ENCODE measurements at places on chromosomes 2 and 18.

DNA sequence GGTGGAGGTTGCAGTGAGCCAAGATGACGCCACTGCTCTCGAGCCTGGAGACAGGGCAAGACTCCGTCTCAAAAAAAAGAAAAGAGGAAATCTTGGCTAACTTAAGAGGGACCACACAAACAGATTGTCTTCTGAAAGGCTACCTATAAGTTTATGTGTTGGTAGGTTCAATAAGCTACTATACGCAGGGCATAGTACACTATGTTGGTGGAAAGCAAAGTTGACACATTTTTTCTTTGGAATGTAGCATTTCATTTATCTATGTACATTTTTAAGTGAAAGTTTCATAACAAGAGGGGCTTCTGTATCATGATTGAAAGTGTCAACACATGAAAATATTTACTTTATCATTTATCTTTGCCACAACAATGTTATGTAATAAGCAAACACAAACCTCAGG, 752.6 kb upstream of the ACVR2A start:
- no peak for DNase-seq

DNA sequence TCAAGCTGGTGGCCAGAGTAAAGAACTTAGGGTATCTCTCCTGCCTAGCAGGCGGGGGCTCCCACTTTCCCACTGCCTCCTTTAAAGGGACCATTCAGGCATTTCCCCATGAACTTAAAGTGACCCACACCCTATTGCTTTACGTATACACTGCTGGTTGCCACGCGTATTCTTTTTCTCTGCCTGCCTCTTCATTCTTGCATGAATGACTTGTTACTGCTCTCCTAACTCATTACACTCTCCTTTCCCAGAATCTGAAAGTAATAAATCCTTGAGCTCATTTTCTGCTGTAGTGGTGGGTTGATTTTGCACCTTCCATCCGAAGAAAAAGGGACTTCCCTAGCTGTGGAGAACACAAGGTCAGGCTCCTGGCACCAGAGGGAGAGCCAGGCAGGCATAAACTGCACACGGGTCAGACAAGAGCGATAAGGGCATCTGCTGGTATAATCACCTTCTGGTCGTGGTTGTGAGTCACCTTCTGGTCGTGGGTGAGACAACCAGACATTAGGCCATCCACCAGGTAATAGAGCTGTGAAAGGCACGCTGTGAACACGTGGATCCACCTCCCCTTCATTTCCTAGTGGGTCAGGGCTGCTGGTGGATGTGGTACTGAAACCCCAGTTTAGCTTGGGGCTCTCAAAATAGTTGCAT, 950.3 kb downstream of the SOCS6 start:
- no peak for DNase-seq

- DNase-seq = no peak
These were observed 39.6 kb upstream of the GATA6 start for GRCh38 chr18:22129778-22130177.

GRCh38 chr2:189129971-189130370, 49.6 kb downstream of the COL5A2 start:
- no peak for DNase-seq

DNA sequence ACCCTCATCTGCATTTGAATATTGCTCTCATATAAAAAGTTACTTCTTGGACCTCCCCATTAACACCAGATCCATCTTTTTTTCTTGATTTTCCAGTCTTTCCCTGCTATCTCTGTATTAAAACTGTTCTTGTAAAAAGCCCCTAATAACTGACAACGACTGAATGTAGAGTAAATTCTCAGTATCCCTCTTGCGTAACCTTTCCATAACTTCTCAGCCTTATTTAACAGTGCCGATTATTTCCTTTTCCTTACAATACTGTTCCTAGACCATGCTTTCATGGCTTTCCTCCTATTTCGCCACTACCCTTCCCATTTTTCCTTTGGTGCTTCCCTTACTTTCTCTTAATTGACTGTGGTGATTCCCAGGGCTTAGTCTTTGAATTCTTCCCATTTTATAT, 348.9 kb upstream of the DSEL start:
- no peak for DNase-seq

GRCh38 chr2:8870441-8870840, 33.0 kb upstream of the KIDINS220 start:
- no peak for DNase-seq

DNA sequence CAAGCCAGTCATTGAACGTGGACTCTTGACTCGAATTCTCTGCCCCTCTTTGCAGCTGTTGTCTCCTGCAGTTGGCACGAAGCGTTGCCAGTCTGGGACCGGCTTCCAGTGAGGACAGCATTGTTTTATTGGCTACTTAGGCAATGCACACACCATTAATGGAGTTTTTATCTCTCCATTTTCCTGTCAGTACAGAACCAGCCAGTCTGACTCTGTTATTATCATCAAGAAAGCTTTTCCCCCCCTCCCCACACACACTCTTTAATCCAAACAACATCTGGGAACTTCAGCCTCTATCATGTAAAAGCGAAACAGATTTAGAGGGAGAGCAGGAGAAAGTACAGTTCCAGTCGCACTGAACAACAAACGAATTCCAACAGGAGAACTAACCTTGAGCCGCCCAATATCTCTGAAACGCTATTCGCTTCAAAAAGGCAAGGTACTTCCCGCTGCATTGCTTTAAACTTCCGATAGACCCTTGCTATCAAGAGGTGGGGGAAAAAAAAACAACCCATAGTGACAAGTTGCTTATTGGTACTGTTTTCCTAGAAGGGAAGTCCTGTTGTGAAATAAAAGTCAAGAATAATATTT, 38.2 kb downstream of the ACVR1 start:
- no peak for DNase-seq

DNA sequence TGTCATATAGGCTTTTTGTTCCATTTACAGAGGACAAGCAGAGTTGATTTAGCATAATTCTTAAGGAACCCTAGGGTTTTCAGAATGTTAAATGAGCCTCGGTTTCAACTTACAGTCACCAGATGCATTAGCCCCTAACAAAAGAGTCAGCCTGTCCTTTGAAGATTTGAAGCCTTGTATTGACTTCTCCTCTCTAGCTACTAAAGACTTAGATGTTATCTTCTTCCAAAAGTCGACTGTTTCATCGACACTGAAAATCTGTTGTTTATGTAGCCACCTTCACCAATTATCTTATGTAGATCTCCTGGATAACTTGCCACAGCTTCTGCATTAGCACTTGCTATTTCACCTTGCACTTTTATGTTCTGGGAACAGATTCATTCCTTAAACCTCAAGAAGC, 31.6 kb upstream of the SOX11 start:
- no peak for DNase-seq

DNA sequence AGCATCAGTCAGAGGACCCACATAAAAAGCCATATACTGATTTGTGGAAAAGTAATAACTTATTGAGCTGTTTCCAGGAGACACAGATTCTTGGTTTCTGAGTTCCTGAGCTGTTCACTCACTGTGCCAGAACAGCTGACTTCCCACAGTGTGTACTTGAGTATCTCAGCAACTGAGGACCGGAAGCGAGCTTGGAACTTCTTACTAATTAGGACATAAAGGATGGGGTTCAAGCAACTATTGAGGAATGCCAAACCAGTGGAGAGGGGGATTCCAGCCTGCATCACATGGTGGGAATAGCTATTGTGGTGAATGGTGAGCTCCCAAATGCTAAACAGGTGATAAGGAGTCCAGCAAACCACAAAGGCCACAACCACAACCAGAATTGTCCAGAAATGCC, 16.4 kb downstream of the EEF1B2 start:
- no peak for DNase-seq

DNA sequence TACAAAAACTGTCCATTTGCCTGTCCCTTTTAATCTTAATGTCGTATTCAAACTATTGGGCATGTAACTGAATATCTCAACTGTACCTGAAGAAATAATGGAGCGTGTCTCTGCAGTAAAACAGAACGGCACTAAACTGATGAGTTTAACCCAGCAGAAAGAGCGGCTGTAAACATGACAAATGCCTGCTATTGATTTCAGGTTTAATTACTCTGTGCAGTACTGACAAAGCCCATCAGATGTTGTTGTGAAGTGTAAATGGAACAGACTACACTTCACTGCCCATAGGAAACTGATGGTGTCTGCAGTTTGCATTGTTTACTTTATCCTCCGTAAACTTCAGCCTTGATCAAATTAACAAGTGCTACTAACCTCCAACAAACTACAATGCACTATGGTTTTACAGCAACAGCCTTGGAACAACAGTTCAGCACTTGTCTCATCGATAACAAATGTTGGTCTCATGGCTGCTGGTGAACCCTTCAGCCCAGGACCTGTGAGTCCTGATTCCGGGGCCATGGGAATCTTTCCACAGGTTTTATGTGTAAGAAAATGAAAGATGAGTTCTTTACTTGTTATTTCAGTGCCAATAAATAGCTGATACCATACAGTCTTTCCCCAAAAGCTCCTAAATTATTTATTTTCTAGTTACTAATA, 316.5 kb downstream of the CCDC178 start:
- DNase-seq = no peak

DNA sequence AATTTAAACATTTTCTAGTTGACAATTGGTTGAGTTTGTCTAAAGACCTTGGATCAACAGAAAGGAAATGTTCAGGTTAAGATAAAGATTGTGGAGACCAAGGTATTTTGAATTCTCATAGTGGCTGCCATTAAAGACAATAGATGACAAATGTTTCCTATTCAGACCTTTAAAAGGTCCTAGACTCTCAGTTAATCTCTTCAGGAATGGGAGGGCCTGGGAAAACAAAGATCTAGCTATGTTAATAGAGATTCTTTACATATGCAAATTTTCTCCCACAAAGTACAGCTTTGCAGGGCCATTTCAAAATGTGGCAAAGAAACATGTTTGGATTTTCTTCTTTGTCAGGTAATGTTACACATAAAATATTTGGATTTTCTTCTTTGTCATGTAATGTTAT, 403.9 kb downstream of the SPAG16 start:
- no peak for DNase-seq

- DNase-seq = no peak
These were observed 825.4 kb downstream of the DCDC2C start for GRCh38 chr2:4528773-4529172.

- DNase-seq = no peak
These were observed 12.3 kb upstream of the STK17B start for GRCh38 chr2:196183528-196184231.

DNA sequence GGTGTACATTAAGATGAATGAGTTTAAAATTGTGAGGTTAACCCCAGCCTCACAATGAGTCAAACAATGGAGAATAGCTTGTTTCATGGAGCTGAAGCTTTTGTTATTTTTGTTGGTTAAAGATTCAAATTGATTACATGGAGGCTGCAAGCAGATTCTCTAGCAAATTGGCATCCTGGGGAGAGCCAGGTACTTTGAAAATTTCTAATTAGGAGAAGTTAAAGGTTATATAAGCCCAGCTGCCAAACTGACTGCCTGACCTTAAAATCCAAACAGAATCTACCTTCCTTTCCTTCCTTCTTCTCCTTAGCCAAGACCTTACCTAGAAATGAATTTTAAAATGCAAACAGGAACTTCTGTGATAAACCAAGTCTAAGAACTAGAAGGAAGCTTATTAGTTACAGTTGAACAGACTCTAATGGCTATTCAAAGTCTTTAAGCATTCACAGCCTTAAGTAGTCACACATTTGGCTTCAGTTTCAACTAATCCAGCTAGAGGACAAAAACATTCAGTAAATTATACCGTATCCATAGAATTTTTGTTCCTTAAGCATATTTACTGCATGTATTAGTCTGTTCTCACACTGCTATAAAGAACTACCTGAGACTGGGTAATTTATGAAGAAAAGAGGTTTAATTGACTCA, 31.5 kb upstream of the PGAP1 start:
- DNase-seq = no peak

GRCh38 chr2:38875227-38875575, 533 bp downstream of the DHX57 start:
- no peak for DNase-seq

DNA sequence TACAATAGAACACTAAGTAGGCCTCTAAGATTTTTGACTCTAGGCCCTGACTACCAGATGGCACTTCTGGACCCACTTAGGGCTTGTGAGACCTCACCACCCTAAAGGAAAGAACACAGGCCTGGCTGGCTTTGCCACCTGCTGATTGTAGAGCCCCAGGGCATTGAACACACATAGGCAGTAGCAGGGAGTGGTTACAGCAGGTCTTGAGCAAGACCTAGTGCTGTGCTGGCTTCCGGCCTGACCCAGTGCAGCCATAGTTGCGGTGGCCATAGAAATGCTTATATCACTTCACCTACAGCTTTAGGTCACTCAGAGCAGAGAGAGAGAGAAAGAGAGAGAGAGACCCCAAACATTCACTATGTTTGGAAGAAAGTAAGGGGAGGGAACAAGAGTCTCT, 223.2 kb downstream of the LRATD1 start:
- no peak for DNase-seq

- DNase-seq = no peak
These were observed 36.3 kb downstream of the YWHAQ start for GRCh38 chr2:9594366-9595054.

DNA sequence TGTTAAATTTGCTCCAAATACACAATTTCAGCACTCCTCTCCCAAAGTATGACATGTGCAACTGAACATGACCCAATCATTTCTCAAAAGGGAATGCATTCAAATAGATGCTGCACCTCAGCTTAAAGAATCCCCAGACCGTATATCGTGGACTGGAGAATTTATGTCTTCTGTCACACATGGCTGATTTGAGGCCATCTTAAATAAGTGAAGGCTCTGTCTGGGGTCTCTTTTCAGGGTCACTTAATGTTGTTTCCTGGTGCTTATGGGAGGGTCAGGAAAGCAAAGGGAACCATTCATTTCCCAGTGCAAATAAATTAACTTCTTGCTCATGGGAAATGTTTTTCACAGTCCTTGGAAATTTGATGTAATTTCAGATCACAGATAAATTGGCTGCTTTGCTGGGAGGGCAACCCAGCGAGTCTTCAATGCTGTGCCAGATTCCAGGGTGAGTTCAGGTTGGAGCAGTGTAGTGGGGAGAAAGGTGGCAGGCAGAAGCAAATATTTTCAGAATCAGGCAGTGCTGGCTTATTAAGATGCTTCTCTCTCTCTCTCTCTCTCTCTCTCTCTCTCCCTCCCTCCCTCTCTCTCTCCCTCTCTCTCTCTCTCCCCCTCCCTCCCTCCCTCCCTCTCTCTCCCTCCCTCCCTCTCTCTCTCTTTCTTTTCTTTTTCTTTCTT, 34.3 kb downstream of the GATA6 start:
- no peak for DNase-seq

GRCh38 chr2:239640676-239641578, 240.1 kb upstream of the HDAC4 start:
- DNase-seq = no peak

DNA sequence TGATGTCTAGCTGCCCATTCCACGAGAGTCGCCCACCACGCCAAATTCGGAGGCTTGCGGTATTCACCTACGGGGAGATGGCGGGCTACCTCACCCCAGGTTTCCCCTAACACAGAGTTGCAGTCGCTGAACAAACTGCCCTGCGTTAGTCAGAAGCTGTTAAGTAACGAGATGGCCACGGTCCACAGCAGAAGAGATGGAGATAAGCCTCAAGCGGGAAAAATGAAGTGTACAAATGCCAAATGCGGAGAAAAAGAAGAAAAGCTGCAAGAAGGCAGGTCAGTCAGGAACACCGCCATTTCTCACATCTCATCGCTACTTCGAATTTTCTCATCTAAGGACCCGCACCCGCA, 425 bp downstream of the ASB3 start:
- no peak for DNase-seq

- DNase-seq = no peak
These were observed 979 bp downstream of the LONRF2 start for GRCh38 chr2:100321179-100321865.

- no peak for DNase-seq
These were observed 81.4 kb downstream of the DCDC2C start for GRCh38 chr2:3784731-3785130.

- DNase-seq = no peak
These were observed 411.0 kb downstream of the TMEM182 start for GRCh38 chr2:103172821-103173220.
